ENCODE measurements at places on chromosomes 5 and 9.
A peak's percentile ranks its signal among the peaks of the same experiment; 100 is the strongest.

DNA sequence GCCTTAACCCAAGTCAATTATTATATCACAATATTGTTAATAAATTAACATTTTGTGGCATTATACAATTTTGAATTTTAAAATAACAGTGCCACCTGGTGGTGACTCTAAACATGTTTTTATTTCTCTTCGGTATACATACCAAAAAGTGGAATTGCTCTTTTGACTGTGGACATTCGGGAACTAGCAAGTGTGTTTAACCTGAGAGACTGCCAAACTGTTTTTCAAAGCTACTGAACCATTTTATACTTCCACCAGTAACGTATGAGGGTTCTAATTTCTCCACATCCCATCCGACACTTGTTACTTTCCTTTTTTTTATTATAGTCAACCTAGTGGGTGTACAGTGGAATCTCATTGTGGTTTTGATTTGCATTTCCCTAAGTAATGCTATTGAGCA lies 18.3 kb upstream of the HSDL2 start:
- DNase-seq: no peak

DNA sequence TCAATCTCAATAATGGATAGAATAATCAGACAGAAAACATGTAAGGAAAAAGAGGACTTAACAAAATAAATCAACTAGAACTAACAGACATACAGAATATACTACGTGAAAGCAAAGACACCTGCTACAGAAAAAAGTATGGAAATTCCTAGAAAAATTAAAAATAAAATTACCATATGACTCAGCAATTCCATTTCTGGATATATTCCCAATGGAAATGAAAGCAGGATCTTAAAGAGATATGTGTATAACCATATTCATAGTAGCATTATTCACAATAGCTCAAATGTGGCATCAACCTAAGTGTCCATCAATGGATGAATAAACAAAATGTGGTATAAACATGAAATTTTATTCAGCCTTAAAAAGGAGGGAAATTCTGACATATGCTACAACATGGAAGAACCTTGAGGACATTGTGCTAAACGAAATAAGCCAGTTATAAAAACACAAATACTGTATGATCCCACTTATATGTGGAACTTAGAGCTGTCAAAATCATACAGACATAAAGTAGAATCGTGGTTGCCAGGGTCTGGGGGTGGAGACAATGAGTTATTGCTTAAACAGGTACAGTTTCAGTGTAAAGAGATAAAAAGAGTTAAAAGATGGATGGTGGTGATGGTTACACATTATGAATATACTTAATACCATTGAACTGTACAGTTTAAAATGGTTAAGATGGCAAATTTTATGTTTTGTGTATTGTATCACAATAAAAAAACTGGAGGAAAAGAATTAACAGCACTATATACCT lies 6.9 kb downstream of the PLAA start:
- DNase-seq: no peak

DNA sequence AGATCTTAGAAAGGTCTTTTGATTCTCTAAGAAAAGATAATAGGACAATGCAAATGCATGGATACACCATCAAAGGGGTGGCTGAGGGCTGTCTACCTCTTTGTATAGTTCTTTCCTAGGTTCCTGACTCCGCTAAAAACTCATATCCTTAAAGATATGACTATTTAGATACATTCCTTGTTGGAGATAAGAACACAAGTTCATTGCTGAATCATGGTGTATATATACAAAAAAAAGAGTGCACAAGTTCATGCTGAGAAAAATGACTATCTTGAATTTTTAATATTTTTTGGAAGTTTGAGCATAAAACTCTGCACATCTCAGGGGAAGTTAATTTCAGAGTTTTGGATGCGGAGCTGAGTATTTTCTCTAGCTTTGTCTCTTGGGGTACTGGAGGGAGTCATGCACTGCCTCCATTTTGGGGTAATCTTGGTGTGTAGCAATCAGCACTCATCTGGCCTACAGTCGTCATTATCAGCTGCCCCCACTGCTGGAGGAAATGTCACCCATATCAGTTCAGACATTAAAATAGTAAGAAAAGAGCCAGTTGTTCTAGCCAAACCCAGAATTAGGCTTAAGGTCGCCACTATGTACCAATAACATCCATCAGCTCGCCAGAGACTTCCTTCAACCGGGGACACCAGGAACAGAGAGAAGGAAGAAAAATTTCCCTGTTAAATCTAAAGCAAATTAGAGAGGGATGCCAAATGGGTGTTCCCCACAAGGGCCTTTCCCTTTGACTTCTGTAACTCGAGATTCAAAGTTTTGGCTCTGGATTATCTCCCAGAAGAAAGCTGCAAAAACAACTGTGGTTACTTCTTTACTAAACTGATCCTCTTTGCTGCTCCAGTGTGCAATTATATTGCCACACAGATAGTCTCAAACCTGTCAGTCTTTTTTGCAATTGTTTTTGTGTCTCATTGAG lies 49.0 kb downstream of the PTTG1 start:
- DNase-seq: no peak

DNA sequence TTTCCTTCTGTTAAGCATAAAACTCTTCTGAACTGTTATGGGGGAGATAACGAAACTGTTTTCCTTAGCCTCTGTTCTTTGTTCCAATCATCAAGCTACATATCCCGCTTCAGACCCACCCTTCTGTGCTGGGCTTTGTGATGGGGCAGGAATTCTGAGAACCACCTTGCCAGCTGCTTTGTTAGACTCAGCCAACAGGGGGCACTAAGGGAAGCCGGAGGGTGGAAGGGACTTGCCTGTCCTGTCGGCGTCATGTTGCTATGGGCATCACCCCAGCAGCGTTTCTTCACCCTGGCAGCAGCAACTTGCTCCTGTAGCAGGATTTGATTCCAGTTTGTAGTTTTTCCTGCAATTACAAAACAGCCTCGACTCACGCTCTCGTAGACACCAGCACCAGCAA lies 169.1 kb downstream of the CAAP1 start:
- DNase-seq: peak; percentile 30

DNA sequence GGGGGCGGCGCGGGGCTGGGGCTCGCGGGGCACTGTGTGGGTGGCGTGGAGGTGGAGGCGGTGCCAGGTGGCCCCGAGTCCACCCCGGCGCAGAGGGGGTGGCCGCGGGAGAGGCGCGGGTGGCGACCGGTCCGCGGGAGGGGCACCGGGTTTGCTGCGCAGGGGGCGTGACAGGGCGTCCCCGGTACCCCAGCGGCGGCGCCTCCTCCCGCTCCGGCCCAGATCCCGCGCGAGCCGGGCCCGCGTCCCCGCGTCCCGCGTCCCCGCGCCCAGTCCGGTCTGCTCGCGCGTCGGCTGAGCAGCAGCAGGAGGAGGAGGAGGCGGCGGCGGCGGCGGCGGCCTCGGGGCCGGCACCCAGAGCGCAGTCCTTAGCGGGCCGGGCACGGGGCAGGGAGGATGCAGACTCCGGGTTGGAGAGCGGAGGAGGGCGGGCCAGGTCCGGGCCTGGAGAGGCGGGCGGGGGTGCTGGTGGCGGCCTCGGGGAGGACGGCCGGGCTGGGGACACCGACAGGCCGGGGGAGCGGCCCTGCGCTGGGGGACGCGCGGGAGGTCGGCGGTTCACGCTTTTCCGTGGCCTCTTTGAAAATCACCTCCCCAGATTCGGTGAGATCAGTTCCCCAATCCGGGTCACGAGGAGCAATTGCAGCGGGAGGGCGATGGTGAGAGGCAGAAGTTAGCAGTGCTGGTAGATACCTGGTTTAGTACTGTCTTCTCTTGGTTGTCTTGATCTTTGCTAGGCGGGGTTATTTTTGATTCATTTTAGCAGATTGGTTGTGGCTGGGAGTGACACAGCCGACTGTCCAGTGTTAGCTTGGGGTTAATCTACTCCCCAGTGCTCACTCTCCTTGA lies 1.7 kb downstream of the TRIO start:
- DNase-seq: peak; percentile 20

DNA sequence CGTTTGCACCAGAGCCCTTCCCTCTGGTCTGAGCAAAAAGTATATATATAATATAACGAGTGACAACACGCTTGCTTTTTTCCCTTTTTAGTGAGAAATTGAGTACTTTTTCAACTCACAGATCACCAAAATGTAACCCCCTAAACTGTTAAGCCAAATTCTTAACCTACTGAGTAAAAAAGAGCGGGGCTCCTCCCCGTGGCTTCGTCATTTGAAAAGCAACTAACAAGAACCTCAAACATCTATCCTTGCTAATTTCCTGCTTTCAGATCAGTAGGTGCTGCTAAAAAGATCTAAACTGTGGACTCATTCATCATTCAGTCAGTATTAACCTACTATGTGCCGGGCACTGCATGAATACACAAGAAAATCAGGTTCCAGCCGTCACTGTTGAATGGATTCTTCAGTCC lies 1.0 kb upstream of the PTBP3 start:
- peak; percentile 53 for DNase-seq

- no peak for DNase-seq
Measured at GRCh38 chr5:99721506-99721905, 792.7 kb upstream of the CHD1 start.

GRCh38 chr9:91711755-91712601 lies 238.1 kb downstream of the ROR2 start:
- peak; percentile 67 for DNase-seq

GRCh38 chr9:121954477-121955140 lies 138.5 kb downstream of the TTLL11 start:
- DNase-seq: no peak

DNA sequence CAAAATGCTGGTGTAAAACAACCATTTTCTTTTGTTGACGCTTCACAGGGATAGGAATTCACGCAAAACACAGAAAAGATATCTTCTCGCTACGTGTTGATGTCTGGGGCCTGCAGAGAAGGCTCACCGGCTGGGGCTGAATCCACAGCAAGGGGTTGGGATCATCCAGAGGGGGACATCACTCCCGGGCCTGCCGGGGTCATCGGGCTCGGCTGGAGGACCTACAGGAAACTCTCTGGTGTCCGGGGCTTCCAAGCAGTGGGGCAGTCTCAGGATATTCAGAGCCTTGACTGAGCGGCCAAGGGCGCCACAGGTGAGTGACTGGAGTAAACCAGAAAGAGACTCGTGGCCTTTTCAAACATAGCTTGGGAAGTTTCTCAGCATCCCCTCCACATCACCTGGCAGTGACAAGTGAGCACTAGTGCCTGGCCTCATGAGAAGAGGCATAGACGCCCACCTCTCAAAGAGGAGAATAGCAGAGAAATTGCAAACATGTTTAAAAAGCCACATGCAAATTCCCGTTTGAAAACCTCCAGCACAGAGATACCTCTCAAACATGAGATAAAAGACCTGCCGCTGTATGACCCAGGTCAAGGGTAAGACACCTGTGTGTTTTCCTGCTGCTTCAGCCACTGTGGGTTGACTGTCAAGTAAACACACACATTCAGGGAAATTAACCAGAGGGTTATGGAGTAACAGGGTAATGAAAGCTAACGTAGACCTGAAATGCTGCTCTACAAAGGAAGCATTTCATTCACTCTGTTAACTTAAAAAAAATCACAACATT lies 50.8 kb upstream of the SIMC1 start:
- no peak for DNase-seq

DNA sequence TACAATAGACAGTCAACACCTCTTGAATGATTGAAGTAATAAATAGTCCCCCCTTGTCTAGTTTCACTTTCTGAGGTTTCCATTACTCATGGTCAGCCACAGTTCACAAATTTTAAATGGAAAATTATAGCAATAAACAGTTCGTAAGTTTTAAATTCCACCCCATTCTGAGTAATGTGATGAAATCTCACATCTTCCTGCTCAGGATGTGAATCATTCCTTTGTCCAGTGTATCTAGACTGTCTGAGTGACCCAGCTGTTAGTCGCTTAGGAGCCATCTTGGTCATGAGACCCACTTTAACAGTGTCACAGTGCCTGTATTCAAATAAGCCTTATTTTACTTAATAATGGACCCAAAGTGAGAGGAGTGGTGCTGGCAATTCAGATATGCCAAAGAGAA lies 311.6 kb upstream of the PRR16 start:
- DNase-seq: no peak

DNA sequence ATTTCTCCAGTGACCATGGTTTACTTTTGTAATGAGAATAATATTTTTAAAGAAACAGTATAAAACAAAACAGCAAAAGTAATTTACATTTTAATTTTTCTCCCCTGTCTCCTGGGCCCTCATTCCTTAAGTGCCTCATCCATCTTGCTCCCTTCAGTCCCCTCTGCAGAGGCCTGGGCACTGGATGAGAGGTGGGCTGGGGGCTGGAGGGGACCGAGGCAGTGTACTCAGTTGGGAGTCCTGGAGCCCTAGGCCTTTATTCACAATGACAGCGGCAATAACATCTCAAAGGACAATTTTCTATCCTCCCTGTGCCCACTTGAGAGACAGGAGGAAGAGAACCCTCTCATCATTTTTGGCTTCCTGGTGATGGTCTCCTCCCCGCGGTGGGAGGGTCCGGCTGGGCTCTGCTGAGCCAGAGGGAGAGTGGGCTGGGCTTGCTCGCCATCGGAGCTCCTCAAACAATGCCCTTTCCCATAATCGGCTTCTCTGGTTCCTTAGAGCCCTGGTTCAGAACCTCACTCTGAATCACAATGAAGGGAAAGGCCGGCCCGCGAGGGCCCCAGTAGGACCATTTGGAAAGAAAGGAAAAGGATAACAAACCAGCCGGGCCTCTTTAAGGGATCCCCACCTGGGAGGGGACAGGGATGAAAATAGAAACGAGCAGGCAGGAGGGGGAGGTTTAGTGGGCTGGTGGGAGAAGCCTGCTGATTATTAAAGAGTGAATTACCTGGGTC lies 9.7 kb upstream of the SMIM32 start:
- no peak for DNase-seq

- DNase-seq: no peak
Measured at GRCh38 chr5:162990856-162991497, 446.4 kb upstream of the CCNG1 start.

GRCh38 chr5:68369457-68370125 lies 154.0 kb downstream of the PIK3R1 start:
- DNase-seq: peak; percentile 34

- DNase-seq: no peak
Measured at GRCh38 chr5:82418608-82418950, 140.4 kb upstream of the RPS23 start.

DNA sequence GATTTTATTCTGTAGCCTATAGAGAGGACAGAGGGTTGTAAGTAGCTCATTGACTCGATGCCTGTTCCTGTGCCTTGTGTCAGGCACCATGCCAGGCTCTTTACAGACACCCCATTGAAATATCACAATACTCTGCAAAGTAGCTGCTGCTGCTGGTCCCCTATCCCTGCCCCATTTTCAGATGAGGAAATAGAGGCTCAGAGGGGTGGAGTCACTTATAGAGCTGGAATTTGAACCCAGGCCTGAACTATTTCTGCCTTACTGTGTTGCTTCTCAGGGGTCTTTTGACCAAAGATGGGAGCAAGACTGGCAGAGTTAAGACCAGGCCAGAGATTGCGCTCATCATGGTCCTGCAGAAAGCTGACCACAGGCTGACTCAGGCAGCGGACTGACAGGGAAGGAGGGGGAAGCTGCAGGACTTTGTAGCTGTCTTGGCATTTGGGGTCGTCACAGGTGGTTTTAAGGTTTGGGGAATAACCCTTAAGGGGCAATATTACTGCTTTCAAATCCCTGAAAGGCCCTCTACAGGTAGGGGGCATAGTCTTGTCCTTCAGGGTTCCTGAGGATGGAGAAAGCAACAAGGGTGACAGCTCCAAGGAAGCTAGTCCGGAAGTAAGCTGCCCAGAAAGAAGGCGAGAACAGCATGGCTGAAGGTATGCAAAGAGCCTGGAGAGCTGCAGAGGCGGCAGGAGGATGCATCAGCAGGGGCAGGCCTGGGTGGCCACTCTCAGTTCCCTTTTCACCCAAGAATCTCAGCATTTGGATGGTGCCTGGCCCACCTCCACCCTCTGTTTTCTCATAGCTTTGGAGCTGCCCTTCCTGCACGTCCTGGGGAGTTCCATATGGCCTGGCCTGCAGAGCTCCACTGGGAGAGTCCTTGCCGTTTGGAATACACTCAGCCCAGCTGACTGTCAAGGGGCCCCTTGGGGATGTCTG lies 18.3 kb upstream of the NDST1 start:
- DNase-seq: no peak
